ENCODE measurements at places on chromosomes 13 and 19.
A peak's percentile ranks its signal among the peaks of the same experiment; 100 is the strongest.

DNA sequence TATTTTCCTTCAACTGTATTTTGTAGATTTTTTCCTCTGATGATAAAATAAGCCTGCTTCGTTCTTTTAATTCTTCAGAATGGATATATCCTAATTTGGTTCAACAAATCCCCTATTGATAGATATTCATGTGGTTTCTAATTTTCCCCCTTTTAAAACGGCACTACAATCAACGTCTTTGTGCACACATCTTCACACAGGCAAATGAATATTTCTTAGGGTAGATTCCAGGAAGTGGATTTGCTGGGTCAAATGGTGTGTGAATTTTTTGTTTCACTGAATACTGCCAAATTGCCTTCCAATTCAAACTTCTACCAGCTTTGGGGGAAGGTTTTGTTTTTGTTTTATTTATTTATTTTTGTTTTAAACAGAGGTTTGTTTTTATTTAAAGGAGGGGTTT, 287.2 kb downstream of the FOXO1 start:
- DNase-seq = no peak

- no peak for DNase-seq
Observed at GRCh38 chr19:39867133-39867532, 21.0 kb upstream of the FBL start.

DNA sequence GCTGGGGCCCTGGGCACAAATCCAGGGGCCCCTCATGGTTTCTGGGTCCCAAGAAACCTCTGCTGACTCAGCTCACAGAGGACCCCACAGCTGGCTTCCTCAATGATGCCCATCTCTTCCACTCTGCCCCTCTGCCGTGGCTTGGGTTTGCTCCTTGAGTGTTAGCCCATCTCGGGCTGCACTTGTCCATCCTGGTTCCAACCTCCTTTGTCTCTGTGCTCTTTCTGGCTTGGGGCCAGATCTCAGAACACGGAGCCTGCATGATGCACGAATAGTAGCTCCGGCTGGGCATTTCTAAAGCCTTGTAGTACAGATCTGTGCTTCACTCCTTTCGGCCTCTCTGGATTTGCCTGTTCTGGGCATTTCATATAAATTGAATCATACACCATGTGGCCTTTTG, 53.8 kb downstream of the F2RL3 start:
- DNase-seq = no peak

DNA sequence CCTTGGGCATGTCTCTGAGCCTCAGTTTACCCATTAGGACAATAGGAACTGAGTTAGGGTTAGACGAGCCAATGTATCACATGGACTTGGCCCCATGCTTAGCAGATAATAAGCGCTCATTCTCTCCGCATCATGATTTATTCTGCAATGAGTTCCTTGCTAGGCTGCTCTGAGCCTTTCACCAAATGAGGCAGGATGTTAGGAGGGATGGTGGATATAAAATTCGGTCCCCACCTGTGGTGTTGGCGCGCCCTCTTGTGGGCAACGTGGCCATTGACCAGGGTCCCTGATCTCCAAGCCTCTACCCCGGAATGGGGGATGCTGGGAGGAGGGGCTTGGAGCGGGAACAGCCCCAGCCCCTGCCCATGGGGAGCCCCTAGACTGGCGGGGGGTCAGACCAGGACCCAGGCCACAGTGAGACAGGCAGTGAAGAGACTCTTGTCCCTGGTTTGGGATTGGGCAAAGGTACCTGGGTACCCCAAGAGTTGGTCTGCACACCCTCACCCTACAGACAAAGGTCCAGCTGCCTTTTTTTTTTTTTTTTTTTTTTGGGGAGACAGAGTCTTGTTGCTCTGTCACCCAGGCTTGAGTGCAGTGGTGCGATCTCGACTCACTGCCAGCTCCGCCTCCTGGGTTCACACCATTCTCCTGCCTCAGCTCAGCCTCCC, 43.9 kb downstream of the CERS4 start:
- peak; percentile 96 for DNase-seq

DNA sequence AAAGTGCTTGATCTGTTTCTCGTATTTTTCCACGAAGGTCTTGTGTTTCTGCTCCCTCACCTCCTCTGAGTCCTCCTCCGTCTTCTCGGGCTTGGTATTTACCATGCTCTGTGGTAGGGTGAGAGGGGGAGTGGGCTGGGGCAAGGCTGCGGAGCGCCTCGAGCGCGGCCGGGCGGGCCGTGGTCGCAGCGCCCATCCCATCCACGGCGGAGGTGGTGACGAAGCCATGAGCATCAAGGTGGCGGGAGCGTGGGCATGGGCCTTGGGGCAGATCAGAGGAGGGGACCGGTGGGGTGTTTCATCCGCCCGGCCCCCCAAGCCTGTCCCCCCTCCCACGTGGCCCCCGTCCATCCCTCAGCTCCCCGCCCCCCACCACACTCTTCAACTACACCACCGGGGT, 7.9 kb downstream of the CDC37 start:
- no peak for DNase-seq

GRCh38 chr19:611481-611868, 21.8 kb downstream of the HCN2 start:
- DNase-seq = peak; percentile 31

DNA sequence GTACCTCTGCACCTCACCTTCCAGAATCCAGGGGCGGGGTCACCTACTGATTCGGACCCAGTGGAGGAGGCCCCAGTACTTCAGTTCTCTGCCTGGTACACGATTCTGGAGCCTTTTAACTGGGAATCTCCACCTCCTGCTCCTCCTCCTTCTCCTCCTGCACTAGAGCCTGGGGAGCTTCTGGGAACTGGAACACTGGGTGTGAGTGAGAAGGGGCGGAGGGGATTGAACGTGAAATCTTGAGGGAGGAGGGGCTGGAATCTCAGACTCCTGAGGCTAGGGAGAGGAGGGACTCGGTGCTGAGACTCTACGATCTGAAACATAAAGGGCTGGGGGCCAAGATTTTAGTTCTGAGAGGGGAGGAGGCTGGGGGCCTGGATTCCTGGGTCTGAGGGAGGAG, at the start of gene KLK8:
Gene KLK8 (minus strand): TSS at position 90 of the 400 bp plus-strand sequence. CDS start 437 bp downstream, outside the sequence.
- DNase-seq = no peak

- DNase-seq = peak; percentile 38
Observed at GRCh38 chr19:41299755-41300089, 10.2 kb upstream of the CCDC97 start.

- no peak for DNase-seq
Observed at GRCh38 chr13:58889474-58889873, 1257.9 kb downstream of the PCDH17 start.

- no peak for DNase-seq
Observed at GRCh38 chr19:2139385-2140137, 11.8 kb downstream of the AP3D1 start.

GRCh38 chr13:105465251-105465650, 1070.2 kb downstream of the EFNB2 start:
- DNase-seq = no peak

DNA sequence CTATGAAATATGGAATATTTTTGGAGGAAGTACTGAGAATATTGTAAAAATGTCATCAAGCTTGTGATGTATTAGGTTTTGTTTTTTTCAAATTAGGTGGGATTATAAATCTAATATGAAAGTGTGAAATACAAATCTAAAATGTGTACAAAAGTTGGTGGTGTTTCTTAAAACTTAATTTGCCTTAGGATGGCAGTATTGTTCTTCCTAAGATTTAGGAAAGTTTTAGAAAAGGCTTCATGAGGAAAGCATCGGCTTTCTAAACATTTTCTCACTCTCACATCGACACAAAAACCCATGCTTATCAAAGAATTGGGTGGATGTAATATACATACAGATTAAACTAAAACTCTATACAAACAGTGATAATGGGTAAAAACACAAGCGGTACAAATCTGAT, 972.0 kb upstream of the PCDH20 start:
- peak; percentile 60 for DNase-seq

GRCh38 chr19:40650749-40651305, 39.6 kb downstream of the NUMBL start:
- no peak for DNase-seq

GRCh38 chr19:43310221-43310620, 40.9 kb upstream of the PSG9 start:
- DNase-seq = no peak

DNA sequence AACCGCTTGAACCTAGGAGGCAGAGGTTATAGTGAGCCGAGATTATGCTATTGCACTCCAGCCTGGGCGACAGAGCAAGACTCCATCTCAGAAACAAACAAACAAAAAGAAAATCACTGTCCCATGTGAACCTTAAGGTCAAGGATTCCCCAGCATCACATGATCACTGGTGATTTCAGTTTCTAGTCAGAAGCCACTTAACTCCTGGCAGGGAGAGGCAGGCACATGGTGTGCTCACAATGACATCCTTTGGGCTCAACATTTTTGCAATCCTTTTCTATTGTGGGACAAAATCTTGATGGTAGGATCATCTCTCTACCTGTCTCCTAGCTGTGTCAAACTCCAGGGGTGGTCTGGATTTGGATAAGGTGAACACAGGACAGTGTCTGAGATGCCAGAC, 12.1 kb downstream of the AKAP8 start:
- DNase-seq = no peak

DNA sequence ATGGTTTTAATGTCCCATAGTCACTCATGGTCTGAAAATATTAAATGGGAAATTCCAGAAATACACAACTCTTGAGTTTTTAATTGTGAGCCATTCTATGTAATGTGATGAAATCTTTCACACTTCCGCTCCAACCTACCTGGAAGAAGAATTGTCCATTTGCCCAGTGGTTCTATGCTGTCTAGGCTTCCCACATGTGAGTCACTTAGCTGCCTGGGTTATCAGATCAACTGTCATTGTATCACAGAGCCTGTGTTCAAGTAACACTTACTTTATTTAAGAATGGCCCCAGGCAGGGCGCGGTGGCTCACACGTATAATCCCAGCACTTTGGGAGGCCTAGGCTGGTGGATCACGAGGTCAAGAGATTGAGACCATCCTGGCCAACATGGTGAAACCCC, 1450.5 kb downstream of the EFNB2 start:
- DNase-seq = no peak

GRCh38 chr13:109346060-109346459, 440.3 kb downstream of the IRS2 start:
- DNase-seq = no peak
